ENCODE measurements at places on chromosomes 2 and 18. TPM values are rescaled to one million over a fixed set of nuclear protein-coding genes. Genes with fewer than 3 reads are reported as not detected.

CYP27A1 gene
- 69.3 TPM for total RNA-seq

CIB4 gene
- total RNA-seq: not detected

- DNase-seq: no peak
Measured at GRCh38 chr2:234869969-234870368, 81.8 kb upstream of the SH3BP4 start.

DNA sequence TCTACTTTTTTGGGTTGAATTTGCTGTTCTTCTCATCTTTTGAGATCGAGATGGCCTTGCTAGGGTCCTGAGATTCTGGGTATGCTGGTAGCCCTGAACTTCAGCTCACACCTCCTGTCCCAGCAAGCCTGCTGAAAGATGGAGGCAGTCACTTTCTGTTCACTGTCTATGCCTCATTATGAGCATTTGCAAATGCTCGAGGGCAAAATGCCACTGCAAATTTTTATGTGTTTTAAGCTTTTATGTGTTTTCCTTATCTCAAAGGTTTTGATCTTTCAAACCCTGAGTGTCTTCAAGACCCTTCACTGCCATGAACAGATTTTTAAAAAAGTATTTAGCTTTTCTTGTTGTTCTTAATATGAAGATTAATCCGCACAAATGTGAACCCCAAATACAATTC is 766.7 kb upstream of the HS6ST1 start:
- DNase-seq: no peak

- peak; percentile 27 for DNase-seq
Measured at GRCh38 chr2:68774569-68775271, 40.1 kb downstream of the ARHGAP25 start.

DNA sequence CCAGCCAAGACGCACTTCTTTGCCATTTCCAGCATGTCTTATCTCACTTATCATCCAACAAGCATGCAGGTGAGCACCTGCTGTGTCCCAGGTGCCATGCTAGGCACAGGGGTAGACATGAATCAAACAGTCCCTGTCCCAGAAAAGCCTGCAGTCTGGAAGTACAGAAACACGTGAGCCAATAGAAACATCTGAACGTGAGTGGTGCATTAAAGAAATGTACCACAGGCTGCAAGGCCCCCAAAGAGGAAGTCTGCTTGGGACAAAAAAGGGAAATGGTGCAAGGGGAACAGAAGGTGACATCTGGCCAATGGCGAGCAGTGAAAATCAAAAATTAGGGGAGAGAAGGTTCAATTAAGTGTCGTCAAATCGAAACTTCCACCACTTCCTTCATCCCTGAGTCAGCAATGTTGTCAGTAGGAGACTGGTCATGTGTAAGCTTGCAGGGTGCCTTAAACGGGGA is 17.6 kb upstream of the TMEM247 start:
- DNase-seq: no peak

Measured in tibial nerve (tissue), 4 donors.